ENCODE measurements at places on chromosomes 13 and 19. TPM values are rescaled to one million over a fixed set of nuclear protein-coding genes. Genes with fewer than 3 reads are reported as not detected.
A peak's percentile ranks its signal among the peaks of the same experiment; 100 is the strongest.

NLRP7 gene
- polyA plus RNA-seq: 0.04 TPM

DNA sequence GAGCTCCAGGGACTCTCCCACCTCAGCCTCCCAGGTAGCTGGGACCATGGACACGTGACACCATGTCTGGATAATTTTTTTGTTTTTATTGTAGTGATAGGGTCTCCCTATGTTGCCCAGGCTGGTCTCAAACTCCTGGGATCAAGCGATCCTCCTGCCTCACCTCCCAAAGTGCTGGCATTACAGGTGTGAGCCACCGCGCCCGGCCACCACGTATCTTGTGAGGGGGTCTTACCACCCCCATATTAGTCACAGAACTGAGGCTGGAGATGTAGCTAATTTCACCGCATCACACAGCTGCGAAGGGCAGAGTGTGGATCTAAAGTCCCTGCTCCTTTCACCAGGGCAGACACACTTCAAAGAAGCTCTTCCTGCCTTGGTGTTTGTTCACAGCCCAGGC lies 211.8 kb upstream of the SOX1 start:
- DNase-seq: no peak

DNA sequence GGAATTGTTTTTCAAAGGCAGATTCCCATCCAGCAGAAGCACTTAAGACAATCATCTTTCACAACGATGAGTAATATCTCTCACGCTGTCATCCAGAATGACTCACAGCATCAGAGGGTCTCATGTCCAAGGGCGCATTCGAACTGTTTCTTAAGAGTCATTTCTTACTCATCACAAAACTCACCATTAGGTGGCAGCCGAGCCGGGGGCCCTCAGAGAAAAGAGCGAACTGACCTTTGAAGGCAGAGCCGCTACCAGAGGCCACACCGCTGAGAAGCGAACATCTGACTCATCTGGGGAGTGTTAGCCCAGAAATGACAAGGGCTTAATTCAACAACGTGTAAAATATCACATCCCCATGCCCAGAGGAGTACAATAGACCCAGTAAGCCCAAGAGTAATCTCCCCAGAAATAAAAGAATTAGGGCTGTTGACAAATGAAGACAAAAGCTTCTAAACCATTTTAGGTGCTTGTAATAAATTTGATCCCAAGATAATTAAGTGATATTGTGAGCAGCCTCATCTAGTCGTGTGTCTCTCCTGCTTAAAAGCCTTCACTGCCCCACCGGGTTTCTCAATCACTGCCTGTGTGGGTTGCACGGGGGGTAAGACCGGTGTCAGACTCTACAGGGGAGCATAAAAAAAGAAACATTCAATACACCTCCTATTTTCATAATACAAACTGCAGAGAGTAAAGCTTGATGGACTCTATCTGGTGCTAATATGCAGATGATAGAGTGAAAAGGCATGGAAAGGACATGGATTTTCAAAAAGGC lies 96.2 kb downstream of the CYSLTR2 start:
- peak; percentile 37 for DNase-seq

SGCG gene
- 4.4 TPM for polyA plus RNA-seq

ZNF160 gene
- 32.7 TPM for polyA plus RNA-seq

- no peak for DNase-seq
These were observed 60.5 kb downstream of the COL4A2 start for GRCh38 chr13:110367620-110368019.

GRCh38 chr19:6529351-6529750 lies 1.5 kb upstream of the TNFSF9 start:
- no peak for DNase-seq

GRCh38 chr19:4952945-4953344 lies 16.0 kb upstream of the KDM4B start:
- DNase-seq: no peak

GRCh38 chr13:23799945-23800344 lies 89.3 kb downstream of the MIPEP start:
- no peak for DNase-seq

ZNF578 gene
- polyA plus RNA-seq: 8.6 TPM

SNRPA gene
- 138 TPM for polyA plus RNA-seq

- DNase-seq: no peak
These were observed 173.5 kb upstream of the LSM14A start for GRCh38 chr19:33998739-33999345.

BEST2 gene
- not detected for polyA plus RNA-seq

ONECUT3 gene
- 0.04 TPM for polyA plus RNA-seq

GRCh38 chr13:57874530-57874929 lies 243.0 kb downstream of the PCDH17 start:
- DNase-seq: no peak

DNA sequence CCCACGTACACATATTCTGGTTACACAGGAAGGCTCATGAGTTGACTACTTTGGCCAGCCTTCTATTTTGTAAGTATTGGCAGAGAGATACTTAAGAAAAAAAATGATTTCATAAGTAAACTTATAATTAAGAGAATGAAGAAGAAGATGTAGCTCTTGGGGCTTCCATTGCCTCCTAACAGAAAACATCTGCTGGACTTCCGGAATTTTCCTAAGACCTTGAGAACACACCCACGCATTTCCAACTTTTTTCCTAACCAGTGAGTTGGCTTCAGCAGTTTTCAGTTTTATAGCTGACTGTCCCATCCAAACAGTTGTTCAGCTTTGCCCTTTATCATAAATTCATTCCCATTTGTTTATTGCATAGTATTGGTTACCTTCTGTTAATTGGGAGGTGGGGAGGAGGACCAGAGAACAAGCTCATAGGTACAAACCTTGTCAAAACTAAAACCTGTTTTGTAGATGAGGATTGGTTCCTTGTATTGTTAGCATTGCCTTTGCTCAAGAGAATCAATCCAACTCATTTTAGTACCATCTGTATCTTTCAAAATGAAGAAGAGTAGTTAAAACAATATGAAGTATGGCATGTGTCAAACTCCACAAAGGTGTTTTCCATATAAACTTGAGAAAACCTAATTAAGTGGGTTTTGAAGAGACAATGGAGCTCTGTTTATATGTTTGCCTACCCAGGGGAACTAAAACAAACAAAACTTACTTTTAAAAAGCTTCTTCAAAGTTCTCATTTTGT lies 93.9 kb downstream of the COL4A2 start:
- no peak for DNase-seq

ZNF492 gene
- 2.5 TPM for polyA plus RNA-seq

DNA sequence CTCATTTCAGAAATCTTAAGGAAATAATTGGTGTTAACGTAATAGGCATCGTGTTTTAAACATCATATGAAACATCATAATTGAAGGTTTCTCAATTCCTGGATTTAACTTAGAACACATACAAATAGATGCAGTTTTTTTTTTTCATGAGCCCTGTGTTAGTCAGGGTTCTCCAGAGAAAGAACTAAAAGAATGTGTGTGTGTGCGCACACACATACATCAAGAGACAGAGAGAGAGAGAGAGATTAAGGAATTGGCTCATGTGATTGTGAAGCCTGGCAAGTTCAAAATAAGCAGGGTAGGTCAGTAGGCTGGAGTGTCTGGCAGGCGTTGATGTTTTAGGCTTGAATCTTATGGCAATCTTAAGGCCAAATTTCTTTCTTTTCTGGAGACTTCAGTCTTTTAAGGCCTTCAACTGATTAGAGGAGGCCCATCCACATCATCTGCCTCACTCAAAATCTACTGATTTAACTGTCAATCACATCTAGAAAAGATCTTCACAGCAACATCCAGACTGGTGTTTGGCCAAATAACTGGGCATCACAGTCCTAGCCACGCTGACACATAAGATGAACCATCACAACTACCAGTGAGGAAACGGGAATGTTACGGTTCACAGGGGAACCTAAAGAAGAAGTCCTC lies 25.2 kb downstream of the SPATA13 start:
- DNase-seq: no peak

- DNase-seq: no peak
These were observed 14.2 kb upstream of the LILRB1 start for GRCh38 chr19:54616057-54616456.

Measured in renal pelvis (tissue), 12 donors.